Smooth muscle cell of the pulmonary artery (primary cell): ENCODE measurements at places on chromosomes 11 and 22. TPM values are rescaled to one million over a fixed set of nuclear protein-coding genes. Genes with fewer than 3 reads are reported as not detected.

Gene RIMBP3B
- total RNA-seq = 0.20 and 0.23 TPM in 2 replicates

Gene CEP164
- 20.0 and 26.7 TPM in 2 replicates for total RNA-seq

Gene NAALAD2
- total RNA-seq = 0.30 and 0.46 TPM in 2 replicates

Gene TRIM22
- total RNA-seq = 111 and 122 TPM in 2 replicates

Gene OR8D2
- total RNA-seq = not detected in 2 replicates

Gene ELFN2
- total RNA-seq = under 0.01 and 0.10 TPM in 2 replicates

Gene C1QTNF6
- total RNA-seq = 9.2 and 13.7 TPM in 2 replicates

Gene HBG2
- total RNA-seq = not detected in 2 replicates

Gene SLC17A6
- total RNA-seq = not detected in 2 replicates

Gene PHF21B
- under 0.01 TPM in 1 of 2 replicates, not detected in the other for total RNA-seq

Gene USH1C
- not detected in 2 replicates for total RNA-seq

Gene EFCAB6
- total RNA-seq = 1.6 and 2.2 TPM in 2 replicates

Gene C1QTNF4
- total RNA-seq = 0.07 and 0.17 TPM in 2 replicates

Gene VSIG10L2
- not detected in 2 replicates for total RNA-seq

Gene PARVB
- 37.6 and 48.1 TPM in 2 replicates for total RNA-seq

Gene ALDH3B2
- total RNA-seq = not detected in 2 replicates

Gene TMPRSS13
- total RNA-seq = not detected in 2 replicates
